Activated CD4-positive, alpha-beta T cell treated with anti-CD3 and anti-CD28 coated beads for 4 hours (primary cell): ENCODE measurements at places on chromosomes 2 and 18.

DNA sequence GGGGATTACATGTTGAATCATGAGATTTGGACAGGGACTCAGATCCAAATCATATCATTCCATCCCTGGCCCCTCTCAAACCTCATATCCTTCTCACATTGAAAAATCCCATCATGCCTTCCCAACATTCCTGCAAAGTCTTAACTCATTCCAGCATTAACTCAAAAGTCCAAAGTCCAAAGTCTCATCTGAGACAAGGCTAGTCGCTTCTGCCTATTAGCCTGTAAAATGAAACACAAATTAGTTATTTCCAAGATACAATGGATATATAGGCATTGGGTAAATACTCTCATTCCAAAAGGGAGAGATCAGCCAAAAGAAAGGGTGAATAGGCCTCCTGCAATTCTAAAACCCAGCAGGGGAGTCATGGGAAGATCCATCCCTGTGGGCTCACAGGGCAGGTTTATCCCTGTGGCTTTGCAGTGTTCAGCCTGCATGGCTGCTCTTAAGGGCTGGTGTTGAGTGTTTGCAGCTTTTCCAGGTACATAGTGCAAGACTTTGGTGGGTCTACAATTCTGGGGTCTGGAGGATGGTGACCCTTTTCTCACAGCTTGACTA, 21.2 kb upstream of the SLC14A1 start:
- DNase-seq, result no peak

DNA sequence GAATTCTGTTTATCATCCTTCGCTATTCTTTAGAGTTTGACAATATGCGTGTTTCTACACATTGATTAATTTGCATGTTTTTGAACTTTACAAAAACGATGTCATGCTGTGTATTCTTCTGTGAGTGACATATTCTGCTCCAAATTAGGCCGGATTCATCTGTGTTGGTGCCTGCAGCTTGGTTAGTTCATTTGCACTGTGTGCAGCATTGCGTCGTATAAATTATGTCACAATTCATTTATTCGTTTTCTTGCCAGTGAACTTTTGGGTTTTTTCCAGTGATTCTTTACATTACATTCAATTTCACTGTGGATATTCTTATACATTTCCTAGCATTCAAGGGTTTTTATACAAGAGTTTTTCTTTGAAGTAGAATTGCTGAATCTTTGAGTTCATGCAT, 118.3 kb downstream of the KCNF1 start:
- no peak for DNase-seq

- DNase-seq, result no peak
Observed at GRCh38 chr2:154616659-154617058, 81.8 kb upstream of the KCNJ3 start.

- no peak for DNase-seq
Observed at GRCh38 chr2:35788543-35788942, 567.0 kb upstream of the CRIM1 start.
